ENCODE measurements at places on chromosomes 4 and X. TPM values are rescaled to one million over a fixed set of nuclear protein-coding genes. Genes with fewer than 3 reads are reported as not detected.

GRCh38 chrX:45230410-45230809 is 29.7 kb upstream of the DIPK2B start:
- no peaks in the 10 kb centered on the region for H3K4me1 ChIP-seq
- H3K4me3 ChIP-seq, result no peak overlapping the region
- H3K36me3 ChIP-seq, result no peaks in the 10 kb centered on the region
- no peak for DNase-seq
- no peaks in the 10 kb centered on the region for H3K27me3 ChIP-seq

- H3K4me3 ChIP-seq, result peak overlapping the region; percentile 12
- H3K27me3 ChIP-seq, result no peaks in the 10 kb centered on the region
- no peaks in the 10 kb centered on the region for H3K36me3 ChIP-seq
- DNase-seq, result no peak
Observed at GRCh38 chrX:130109429-130110378, 593 bp downstream of the ELF4 start.

XAGE1A gene
- not detected for total RNA-seq

DNA sequence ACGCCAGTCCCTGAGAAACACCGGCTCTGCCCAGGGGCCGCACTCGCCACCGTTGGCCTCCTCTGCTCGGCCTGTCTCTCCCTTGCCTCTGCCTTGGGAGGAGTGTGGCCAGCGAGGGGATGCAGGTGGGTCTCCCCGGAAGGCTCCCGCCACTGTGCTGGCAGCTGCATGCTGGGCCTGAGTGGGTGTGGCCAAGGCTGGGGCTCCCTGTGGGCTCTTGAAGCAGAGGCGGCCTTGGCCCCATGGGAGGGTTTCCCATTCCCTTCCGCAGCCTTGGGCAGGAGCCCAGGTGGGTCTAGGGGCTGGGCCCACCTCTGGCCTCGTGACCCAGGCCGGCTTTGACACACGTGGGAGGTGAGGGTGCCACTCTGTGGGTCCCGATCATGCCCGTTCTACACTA is 19.1 kb downstream of the FGFRL1 start:
- peaks cover 34% of the 10 kb centered on the region for H3K4me1 ChIP-seq
- H3K4me3 ChIP-seq, result no peak overlapping the region
- H3K36me3 ChIP-seq, result no peaks in the 10 kb centered on the region

Measured in body of pancreas (tissue), 4 donors.